ENCODE measurements at places on chromosomes 5 and 9. TPM values are rescaled to one million over a fixed set of nuclear protein-coding genes. Genes with fewer than 3 reads are reported as not detected.

The BARHL1 gene
- total RNA-seq, result not detected

- no peak for DNase-seq
Measured at GRCh38 chr5:98698359-98698758, 75.1 kb upstream of the RGMB start.

The NRG2 gene
- total RNA-seq, result 0.10 TPM

GRCh38 chr5:151699071-151699901 lies 12.6 kb upstream of the SPARC start:
- no peak for DNase-seq

DNA sequence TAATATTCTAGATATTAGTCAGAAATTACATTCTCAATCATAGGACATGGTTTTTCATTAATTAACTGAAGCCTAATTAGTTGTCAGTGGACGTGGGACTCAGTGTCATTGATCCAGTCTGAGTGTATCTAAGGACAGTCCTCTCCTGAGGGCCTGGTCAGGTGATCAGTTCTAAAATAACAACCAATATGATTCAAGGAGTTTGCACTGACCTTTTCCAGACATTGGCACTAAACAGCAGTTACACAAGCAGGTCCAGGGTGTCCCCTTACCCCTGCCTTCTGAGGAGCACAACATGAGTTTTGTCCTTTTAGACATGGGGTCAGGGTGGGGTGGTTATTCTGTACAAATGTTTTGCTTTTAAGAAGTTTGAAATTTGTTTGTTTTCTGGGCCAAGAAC lies 97.8 kb downstream of the CMYA5 start:
- DNase-seq, result no peak

DNA sequence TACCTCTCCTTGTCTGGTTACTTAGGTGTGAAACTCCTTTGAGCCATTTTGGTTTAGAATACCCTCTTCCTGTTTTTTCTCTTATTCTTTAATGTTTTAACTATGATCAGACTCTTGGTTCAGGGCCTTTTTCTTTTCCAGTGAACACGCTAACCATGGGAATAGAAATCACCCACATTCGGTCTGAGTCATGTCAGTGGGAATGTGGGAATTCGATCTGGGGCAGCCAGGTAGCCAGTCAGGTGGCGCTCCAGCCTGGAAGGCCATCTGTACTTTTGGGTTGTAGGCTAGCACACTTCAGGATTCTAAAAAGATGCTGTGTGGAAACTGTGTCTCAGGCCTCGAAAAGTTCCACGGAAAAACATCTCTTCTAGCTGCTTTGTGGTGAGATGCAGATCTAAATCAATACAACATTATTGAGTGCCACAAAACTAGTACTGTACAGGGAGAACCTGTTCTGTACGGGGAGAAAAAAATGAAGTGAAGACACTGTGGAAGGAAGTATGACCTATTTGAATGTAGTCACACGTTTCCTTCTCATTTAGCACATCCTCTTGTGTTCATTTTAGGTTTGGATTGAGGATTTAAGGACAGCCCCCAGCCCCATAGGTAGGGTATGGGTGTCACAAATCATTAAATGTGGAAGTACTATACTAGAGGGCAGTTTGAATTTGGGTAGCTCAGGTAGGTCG lies 36.4 kb downstream of the SNX30 start:
- DNase-seq, result no peak

The BTNL3 gene
- not detected for total RNA-seq

The GRM6 gene
- not detected for total RNA-seq

DNA sequence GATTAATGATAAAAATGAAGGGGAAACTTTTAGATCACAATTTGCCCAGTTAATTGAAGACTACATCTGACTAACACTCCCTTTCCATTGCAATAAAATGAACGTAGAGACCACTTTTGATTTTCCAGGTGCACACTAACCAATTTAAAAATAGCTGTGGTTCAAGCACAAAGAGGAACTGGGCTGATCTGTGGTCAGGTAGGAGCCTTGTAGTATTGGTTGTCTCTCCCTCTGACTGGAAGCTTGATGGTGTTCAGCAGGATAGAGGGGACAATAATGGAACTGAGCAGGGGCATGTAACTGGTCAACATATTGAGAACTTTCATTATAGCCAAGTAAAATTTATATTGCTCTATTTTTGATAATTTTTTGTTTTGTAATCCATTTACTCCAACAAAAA lies 886.8 kb upstream of the SEMA6A start:
- no peak for DNase-seq

DNA sequence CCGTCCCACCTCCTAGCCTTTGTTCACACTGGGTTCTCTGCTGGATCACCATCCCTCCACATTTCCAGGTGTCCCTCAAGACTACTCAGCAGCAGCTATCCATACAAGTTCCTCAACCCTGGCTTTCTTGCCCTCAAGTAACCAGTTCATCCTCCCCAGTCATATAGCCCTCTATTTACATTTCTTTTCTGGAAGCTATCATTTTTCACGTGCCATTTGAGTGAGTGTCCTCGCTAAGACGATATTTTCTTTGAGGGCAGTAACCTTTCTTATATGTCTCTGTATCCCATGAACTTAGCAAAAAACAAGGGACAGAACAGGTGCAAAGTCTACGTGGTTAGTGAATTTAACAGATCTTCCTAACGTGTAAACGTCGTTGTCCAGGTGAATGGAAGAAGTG lies 29.6 kb upstream of the KCNMB1 start:
- no peak for DNase-seq

GRCh38 chr9:69149321-69149807 lies 24.7 kb upstream of the TJP2 start:
- no peak for DNase-seq

The RECK gene
- 4.4 TPM for total RNA-seq

DNA sequence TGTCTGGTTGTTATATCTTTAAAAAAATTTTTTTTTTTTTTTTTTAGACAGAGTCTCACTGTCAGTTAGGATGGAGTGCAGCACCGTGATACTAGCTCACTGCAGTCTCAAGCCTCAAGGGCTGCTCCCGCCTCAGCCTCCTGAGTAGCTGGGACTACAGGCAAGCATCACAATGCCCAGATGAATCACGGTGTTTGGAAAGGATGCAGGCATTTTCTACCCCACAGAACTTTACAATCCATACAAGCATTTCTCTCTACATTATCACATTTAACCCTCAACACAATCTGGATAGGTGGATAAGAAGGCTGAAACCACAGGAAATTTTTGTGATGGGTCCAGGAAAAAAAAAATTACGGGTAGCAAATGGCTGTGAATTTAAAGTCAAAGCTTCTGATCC lies 5.8 kb upstream of the PCA3 start:
- no peak for DNase-seq

The SHROOM1 gene
- 2.3 TPM for total RNA-seq

The PDE8B gene
- 0.16 TPM for total RNA-seq

DNA sequence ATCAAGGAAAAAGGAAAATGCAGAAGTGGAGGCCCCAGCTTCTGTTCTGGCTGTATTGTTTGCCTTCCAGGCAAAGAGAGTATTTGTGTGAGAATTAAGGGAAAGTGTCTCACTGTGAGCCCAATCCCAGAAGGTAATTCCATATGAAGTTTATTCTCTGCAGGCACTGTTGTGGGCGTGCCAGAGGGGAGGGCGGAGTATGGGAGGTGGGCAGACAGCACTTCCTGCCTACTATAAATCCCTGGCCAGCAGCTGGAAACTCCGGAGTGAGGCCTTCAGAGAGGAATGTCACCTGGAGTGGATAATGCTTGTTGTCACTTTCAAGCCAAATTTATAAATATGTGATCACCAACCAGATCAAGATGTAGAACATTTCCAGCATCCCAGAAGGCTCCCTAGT lies 209.5 kb downstream of the ARHGAP26 start:
- no peak for DNase-seq
